HFFc6 (cell line): ENCODE measurements at places on chromosomes 1 and 21. TPM values are rescaled to one million over a fixed set of nuclear protein-coding genes. Genes with fewer than 3 reads are reported as not detected.

The FAM72B gene
- 2.5 to 5.5 TPM (median 4.3 TPM) in 3 replicates for total RNA-seq

The KIF2C gene
- 18.4 to 48.5 TPM (median 36.3 TPM) in 3 replicates for total RNA-seq

The SMG7 gene
- total RNA-seq: 49.5 to 59.0 TPM (median 51.3 TPM) in 3 replicates

The GPX7 gene
- total RNA-seq: 15.5 and 26.1 TPM in 2 replicates

The SLC6A17 gene
- total RNA-seq: 2.1 to 5.0 TPM (median 3.9 TPM) in 3 replicates

The CALML6 gene
- 0.27 to 0.71 TPM (median 0.63 TPM) in 3 replicates for total RNA-seq

The ANKRD34A gene
- total RNA-seq: 9.3 to 13.7 TPM (median 11.9 TPM) in 3 replicates

The C1orf56 gene
- total RNA-seq: 3.8 to 6.3 TPM (median 5.7 TPM) in 3 replicates

The BARHL2 gene
- total RNA-seq: not detected in 3 replicates

The HUNK gene
- not detected in 3 replicates for total RNA-seq

The SPRR5 gene
- not detected in 3 replicates for total RNA-seq

The KIF21B gene
- total RNA-seq: not detected in 3 replicates

The PADI1 gene
- 0.12 to 0.95 TPM (median 0.69 TPM) in 3 replicates for total RNA-seq
